ENCODE measurements at places on chromosomes 16 and 17.
A peak's percentile ranks its signal among the peaks of the same experiment; 100 is the strongest.

- H3K27me3 ChIP-seq, result peaks cover 100% of the 10 kb centered on the region
- no peak for ATAC-seq
- H3K36me3 ChIP-seq, result no peaks in the 10 kb centered on the region
- H3K4me1 ChIP-seq, result no peaks in the 10 kb centered on the region
- H3K4me3 ChIP-seq, result no peak overlapping the region
Measured at GRCh38 chr17:74919440-74920305, 3.4 kb downstream of the USH1G start.

DNA sequence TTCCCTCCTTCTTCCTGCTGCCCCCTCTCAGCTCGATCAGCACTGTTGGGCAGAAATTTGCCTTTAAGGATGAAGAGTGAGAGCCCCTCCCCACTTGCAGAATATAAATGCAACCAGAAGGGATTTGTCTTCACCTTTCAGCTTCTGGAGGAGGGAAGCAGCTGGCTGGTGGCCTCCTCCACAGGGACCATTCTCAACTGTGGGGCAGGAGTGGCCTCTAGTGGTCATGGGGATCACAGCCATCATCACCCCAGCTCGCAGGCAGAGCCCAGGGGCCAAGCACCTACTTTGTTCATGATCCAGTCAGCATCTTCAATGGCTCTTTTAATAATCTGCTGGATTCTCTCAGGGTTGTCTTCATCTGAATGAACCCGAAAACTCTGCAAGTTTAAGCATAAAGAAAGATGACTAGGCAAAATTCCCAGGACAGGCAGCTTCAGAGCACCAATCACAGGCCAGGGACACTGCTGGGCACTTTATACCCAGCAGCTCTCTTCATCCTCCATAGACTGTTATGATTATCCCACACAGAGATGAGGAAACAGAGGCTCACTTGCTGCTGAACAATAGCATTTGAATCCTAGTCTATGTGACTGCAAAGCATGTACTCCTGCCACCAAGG lies 13.1 kb downstream of the LYRM9 start:
- H3K27ac ChIP-seq, result no peak overlapping the region
- H3K27me3 ChIP-seq, result no peaks in the 10 kb centered on the region
- H3K4me1 ChIP-seq, result no peaks in the 10 kb centered on the region
- no peak overlapping the region for H3K4me3 ChIP-seq
- H3K36me3 ChIP-seq, result peaks cover 63% of the 10 kb centered on the region
- peak; percentile 78 for ATAC-seq

DNA sequence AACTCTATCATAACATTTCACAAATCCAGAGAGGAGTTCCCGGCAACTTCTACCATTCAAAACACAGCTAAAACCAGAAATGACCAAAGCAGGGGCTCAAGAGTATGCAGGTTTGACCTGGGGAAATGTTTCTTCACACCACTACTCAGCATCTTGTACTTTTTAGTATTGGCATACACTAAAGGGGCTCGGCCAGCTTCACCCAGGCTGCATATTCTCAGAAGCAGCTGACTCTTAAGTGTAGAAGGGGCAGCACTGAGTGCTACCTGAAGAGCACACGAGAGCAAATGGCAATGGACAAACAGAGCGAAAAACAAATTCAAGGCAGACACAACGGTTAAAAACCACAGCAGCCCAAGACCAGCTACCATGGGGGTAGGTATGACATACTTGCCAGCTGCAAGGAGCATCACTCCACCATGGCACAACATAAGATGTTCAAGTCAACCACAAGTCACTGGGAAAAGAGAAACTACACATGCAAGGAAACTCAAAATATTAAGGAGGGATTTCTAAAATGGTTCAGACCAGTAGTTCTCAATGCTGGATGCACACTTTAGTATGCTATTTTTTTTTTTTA lies 34.4 kb downstream of the N4BP1 start:
- no peak for ATAC-seq
- no peaks in the 10 kb centered on the region for H3K27me3 ChIP-seq
- H3K4me3 ChIP-seq, result no peak overlapping the region
- no peak overlapping the region for H3K27ac ChIP-seq
- no peaks in the 10 kb centered on the region for H3K4me1 ChIP-seq
- no peaks in the 10 kb centered on the region for H3K36me3 ChIP-seq

DNA sequence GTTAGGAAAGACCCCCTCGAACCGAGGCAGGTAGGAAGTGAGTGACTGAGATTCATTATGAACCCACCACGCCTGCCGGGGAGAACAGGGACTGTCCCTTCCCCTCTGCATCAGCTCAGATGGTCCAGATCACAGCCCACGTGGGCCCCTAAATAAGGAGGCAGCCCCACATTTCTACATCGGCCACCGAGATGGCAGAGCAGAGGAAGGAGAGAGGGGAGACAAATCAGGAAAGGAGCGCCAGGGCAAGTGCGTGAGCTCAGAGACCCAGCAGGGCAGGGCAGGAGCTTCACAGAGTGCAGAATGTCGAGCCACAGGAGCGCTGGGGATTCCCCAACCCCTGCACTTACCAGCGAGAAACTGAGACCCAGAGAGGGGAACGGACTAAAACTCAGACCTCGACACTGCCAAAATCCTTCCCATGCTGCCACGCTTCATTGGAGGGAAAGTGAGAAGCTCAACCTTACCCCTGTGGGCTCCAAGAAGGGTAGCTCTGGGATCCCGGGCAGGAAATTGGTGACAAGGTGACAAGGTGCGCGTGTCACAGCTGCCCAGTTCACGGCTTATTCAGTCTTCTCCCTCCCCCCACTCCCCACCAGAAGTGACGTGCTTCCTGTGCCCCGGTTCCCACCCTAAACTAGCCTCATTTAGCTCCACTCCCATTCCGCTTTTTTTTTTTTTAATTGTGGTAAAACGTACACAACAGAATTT lies at the start of gene ICAM2:
Gene ICAM2 (minus strand): TSS at position 578 of the 711 bp plus-strand sequence. CDS start 13,942 bp downstream, outside the sequence.
- H3K27me3 ChIP-seq, result no peaks in the 10 kb centered on the region
- ATAC-seq, result peak; percentile 82
- H3K4me1 ChIP-seq, result no peaks in the 10 kb centered on the region
- H3K36me3 ChIP-seq, result no peaks in the 10 kb centered on the region
- peak within 1 kb of the TSS; percentile 80 for H3K27ac ChIP-seq
- peak within 1 kb of the TSS; percentile 9 for H3K4me3 ChIP-seq

- H3K27me3 ChIP-seq, result peaks cover 6% of the 10 kb centered on the region
- no peak overlapping the region for H3K27ac ChIP-seq
- ATAC-seq, result no peak
- H3K4me1 ChIP-seq, result no peaks in the 10 kb centered on the region
- no peak overlapping the region for H3K4me3 ChIP-seq
- H3K36me3 ChIP-seq, result no peaks in the 10 kb centered on the region
Measured at GRCh38 chr16:54974367-54974766, 43.7 kb downstream of the IRX5 start.

- no peaks in the 10 kb centered on the region for H3K36me3 ChIP-seq
- H3K27ac ChIP-seq, result peak overlapping the region; percentile 73
- ATAC-seq, result no peak
Measured at GRCh38 chr16:87486713-87487247, 6.0 kb downstream of the ZCCHC14 start.

GRCh38 chr16:87425941-87426340 lies 33.8 kb downstream of the MAP1LC3B start:
- H3K27ac ChIP-seq, result no peak overlapping the region
- peaks cover 16% of the 10 kb centered on the region for H3K4me1 ChIP-seq
- H3K4me3 ChIP-seq, result no peak overlapping the region

DNA sequence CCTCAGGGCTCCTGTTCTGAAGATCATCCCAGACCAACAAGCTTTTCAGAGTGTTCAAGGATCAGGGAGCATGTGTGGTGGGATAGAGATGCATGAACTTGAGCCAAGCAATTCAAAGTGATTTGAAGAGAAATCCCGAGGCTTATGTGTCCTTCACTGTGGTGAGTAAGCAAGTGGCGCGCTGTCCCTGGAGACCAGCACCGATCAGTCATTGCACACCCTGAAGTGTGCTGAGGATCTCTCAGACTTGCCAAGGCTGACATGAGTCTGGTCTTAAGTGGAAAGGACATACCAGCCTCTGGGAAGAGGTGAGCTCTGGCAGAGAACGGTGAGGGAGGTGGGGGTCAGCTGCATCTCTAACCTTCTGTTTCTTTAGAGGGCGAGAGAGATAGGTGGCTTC lies 43.8 kb upstream of the CDH13 start:
- H3K27me3 ChIP-seq, result peaks cover 2% of the 10 kb centered on the region
- no peak overlapping the region for H3K4me3 ChIP-seq
- H3K4me1 ChIP-seq, result no peaks in the 10 kb centered on the region
- no peak for ATAC-seq
- no peaks in the 10 kb centered on the region for H3K36me3 ChIP-seq

GRCh38 chr16:27786923-27787625 lies 237.1 kb downstream of the KATNIP start:
- H3K27ac ChIP-seq, result no peak overlapping the region
- no peaks in the 10 kb centered on the region for H3K4me1 ChIP-seq
- H3K36me3 ChIP-seq, result no peaks in the 10 kb centered on the region
- H3K27me3 ChIP-seq, result peaks cover 42% of the 10 kb centered on the region
- no peak for ATAC-seq

DNA sequence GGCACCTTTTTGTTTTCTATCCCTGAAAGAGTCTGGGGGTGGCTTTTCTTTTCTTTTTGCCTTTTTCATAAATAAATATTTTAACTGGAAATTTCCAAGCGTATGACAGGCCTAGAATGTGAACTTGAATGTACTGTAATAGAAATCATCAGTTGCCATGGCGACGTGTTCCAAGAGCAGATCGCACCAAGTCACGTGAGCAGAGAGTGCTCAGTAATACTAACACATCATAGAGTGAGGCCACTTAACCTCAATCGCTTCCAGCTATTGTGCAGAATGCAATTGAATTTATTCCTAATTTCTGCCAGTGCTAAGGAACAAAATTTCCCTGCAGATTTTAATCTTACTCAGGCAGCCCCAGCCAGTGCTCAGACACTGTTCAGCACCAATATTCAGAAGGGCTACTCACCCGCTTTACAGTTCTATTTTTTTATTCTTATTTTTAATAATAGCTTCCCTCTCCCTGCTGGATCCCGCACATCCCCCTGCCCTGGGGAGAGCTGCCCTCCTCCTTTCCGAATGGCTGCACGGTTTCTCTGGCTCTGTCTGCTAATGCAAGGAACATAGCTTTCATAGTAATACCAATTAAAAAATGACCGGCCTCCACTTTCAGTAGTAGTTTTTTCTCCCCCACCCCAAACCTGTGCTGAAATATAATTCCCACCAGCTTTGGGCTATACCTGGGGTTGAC lies 26.2 kb upstream of the PMFBP1 start:
- H3K27ac ChIP-seq, result no peak overlapping the region
- peaks cover 17% of the 10 kb centered on the region for H3K4me1 ChIP-seq
- ATAC-seq, result no peak
- H3K27me3 ChIP-seq, result peaks cover 19% of the 10 kb centered on the region

DNA sequence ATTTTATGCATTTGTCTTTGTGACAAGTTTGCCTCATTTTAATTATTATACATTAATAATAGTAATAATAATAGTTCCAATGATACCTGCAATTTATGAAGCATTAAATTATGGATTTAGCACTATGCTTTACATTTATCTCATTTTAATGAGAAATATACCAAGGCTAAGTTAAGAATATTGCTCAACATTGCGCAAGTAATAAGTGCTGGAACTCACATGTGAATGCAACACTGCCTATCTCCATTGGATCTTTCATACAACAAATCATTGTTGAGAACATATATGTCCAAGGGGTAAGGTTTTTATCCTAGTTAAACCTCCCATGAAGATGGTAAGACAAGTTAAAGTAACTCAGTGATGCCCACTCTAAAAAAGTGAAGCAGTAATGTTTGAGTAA lies 703.7 kb upstream of the SOX9 start:
- no peaks in the 10 kb centered on the region for H3K4me1 ChIP-seq
- H3K36me3 ChIP-seq, result no peaks in the 10 kb centered on the region
- no peak overlapping the region for H3K4me3 ChIP-seq
- ATAC-seq, result no peak
- H3K27ac ChIP-seq, result no peak overlapping the region

GRCh38 chr16:85291302-85292148 lies 179.3 kb upstream of the CIBAR2 start:
- H3K27ac ChIP-seq, result peak overlapping the region; percentile 31
- peaks cover 45% of the 10 kb centered on the region for H3K4me1 ChIP-seq
- H3K4me3 ChIP-seq, result no peak overlapping the region
- ATAC-seq, result peak; percentile 56

DNA sequence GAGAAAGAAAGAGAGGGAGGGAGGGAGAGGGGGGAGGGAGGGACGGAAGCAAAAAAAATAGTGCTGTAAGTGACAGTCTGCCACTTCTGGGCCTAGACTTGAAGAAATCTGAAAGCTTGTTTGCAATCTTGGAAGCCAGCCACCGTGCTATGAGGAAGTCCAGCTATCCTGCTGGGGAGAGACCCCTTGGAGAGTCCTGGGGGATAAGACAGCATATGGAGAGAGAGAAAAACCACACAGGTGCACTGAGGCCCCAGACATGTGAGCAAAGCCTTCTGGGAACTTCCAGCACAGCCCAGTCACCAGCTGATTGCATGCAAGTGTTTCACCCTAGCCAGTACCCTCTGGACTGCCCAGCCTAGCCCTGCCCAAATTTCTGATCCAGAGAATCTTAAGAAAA lies 12.6 kb upstream of the ALOX12B start:
- H3K36me3 ChIP-seq, result no peaks in the 10 kb centered on the region
- ATAC-seq, result no peak
- no peaks in the 10 kb centered on the region for H3K4me1 ChIP-seq
- H3K4me3 ChIP-seq, result no peak overlapping the region
- H3K27ac ChIP-seq, result no peak overlapping the region

DNA sequence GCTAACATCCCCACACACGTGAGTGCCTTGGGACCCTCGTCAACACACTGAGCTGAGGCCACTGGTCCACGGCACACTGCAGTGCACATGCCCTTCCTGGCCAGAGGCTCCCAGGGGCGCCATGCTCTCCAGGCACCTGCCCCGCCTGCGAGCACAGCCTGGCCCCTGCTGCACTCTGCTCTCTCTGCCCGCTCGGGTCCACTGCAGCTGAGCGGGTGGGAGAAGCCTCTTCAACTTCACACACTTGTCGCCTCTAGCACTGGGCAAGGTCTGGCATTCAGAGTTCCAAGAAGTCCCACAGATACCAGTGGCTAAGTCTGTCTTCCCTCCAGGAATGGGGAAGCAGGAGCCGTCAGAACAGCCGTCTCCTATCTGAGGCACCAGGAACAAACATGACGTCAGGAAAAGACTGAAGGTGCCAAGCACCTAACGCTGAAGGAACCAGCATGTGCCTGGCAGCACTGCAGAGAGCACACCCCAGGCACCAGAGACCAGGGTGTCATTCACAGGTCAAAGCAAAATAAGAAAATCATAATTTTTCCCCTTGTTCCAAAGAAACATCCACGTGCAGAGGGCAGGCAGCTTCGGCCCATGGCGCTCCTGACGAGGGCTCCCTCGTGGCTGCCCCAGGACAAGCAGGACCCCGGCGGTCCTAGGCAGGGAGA lies 82.9 kb downstream of the ZNF778 start:
- peak; percentile 83 for ATAC-seq
- H3K27ac ChIP-seq, result peak overlapping the region; percentile 66
- H3K36me3 ChIP-seq, result peaks cover 26% of the 10 kb centered on the region
- no peak overlapping the region for H3K4me3 ChIP-seq

- H3K36me3 ChIP-seq, result no peaks in the 10 kb centered on the region
- peaks cover 24% of the 10 kb centered on the region for H3K4me1 ChIP-seq
- no peak overlapping the region for H3K27ac ChIP-seq
- H3K27me3 ChIP-seq, result peaks cover 38% of the 10 kb centered on the region
Measured at GRCh38 chr16:58461056-58461455, 38.9 kb upstream of the NDRG4 start.

- ATAC-seq, result no peak
- H3K4me1 ChIP-seq, result peaks cover 16% of the 10 kb centered on the region
- H3K4me3 ChIP-seq, result no peak overlapping the region
- H3K36me3 ChIP-seq, result no peaks in the 10 kb centered on the region
- peaks cover 24% of the 10 kb centered on the region for H3K27me3 ChIP-seq
Measured at GRCh38 chr16:89253548-89254287, 36.2 kb downstream of the ZNF778 start.

Measured in gastroesophageal sphincter (tissue), 4 donors.